OCI-M1 (cell line): ENCODE measurements at places on chromosomes 12 and 14.

DNA sequence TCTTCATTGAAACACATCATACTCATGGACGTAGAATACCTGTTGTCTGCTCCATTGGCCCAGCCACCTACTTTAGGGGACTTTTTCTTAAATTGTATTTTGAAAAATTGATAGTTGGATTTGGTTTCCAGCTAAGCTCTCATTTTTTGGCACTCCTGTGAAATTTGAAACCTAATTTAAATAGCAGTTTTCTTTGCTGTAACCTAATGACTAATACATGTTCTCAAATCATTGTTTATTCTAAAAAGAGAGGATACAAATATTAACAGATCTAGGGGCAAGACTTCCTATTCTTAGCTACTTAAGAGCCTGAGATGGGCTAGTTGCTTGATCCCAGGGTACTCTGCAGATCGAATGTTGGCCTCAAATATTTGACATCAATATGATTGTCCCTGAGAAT, 78.9 kb downstream of the PLEKHA5 start:
- no peak for DNase-seq

- DNase-seq = no peak
Measured at GRCh38 chr12:54631988-54632728, 2.5 kb downstream of the LACRT start.

GRCh38 chr14:102965282-102965681, 42.8 kb downstream of the AMN start:
- DNase-seq = no peak

- DNase-seq = no peak
Measured at GRCh38 chr12:129241852-129242251, 388.6 kb downstream of the GLT1D1 start.

DNA sequence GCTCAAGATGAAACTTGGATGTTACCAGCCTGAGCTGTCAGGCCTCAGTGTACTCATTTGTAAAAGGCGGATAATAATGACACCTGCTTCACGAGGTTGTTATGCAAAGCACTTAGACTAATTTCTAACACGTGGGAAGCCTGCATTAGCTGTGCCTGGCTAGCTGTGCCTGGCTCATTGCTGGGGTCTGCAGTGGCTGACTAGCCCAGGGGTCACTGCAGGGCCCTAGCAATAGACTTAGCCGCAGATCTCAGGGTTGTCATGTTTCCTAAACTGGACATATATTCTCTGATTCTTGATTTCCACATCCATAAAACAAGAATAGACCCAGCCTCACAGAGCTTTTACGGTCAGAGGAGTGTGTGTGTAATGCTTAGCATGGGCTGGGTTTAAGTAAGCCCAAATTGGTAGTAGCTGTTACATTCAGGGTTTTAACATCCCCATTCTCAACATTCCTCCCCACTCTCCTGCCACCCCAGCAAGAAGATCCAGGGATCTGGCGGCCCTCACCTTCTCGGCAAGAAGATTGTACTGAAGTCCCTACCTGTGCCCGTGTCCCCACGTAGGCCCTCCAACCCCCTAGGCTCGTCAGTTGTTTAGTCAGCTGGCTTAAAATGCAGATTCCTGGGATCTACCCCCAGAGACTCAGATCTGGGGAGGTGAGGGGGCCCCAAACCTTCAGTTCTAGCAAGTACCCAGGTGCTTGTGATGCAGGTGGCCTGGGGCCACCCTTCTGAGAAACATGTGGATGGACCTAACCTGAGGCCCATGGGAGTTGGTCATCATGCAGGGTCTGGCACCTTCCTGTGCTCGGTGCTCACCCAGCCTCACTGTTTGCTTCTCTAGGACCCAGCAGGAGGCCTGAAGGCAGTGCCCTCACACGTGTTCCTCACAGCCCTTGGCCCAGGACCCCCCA, 8.6 kb downstream of the NR4A1 start:
- DNase-seq = no peak

DNA sequence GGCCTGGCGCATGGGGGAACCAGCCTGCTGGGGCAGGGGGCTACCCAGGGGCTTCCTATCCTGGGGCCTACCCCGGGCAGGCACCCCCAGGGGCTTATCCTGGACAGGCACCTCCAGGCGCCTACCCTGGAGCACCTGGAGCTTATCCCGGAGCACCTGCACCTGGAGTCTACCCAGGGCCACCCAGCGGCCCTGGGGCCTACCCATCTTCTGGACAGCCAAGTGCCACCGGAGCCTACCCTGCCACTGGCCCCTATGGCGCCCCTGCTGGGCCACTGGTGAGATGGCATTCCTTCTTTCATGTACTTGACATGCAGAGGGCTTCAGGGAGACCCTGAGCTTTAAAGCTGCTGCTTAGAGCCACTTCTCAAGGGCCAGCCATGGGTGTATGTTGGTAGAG, 9.0 kb downstream of the LGALS3 start:
- peak; percentile 1 for DNase-seq
